ENCODE measurements at places on chromosomes 11 and 22. TPM values are rescaled to one million over a fixed set of nuclear protein-coding genes. Genes with fewer than 3 reads are reported as not detected.
A peak's percentile ranks its signal among the peaks of the same experiment; 100 is the strongest.

DNA sequence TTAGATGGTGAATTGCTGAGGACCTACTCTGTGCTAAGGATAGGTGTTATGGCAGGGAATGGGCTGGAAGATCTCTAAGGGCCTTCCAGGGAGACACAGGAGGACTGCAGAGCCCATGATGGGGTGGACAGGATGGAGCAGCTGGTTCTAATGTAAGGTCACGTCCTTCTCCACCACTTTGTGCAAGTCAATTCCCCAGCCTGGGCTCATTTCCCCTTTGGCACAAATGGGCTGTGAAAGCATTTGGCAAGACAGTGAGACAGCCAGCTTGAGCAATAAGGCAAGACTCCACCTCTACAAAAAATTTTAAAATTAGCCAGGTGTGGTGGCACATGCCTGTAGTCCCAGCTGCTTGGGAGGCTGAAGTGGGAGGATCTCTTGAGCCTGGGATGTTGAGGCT lies 81.4 kb upstream of the THY1 start:
- no peak overlapping the region for H3K27ac ChIP-seq
- DNase-seq = no peak
- no peaks in the 10 kb centered on the region for H3K36me3 ChIP-seq
- no peak overlapping the region for H3K4me3 ChIP-seq

DNA sequence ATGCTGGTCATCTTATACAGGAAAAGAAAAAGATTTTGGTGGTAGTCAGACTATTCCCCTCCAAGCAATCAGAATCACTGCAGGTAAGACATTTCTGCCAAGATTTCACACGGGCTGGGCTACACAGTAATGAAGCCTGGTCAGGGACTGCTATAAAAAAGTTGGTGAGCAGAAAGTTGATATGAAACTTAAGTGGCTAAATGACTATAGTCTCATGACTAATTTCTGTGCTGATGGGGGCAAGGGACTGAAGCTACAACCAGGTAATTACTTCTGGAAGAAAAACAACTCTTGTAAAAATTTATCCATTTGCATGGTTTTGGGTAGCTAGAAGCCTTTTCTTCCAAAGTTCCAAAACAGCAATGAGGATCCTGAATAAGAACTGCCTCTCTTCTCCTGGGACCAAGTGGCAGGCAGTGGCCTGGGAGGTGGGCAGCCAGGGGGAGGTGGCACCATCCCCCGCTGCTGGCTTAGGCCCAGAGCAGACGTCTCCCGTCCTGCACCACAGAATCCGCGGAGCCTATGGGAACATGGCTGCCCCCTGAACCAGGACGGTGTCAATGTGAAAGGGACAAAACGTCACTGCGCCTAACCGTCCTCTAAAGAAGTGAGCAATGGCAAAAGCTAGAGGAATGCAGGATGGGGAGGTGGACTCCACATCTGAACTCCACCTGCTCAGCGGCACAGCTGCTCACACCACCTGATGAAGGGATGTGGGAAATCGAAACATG lies 122.6 kb upstream of the LMO1 start:
- no peak overlapping the region for H3K4me3 ChIP-seq
- no peak for DNase-seq
- H3K36me3 ChIP-seq = no peaks in the 10 kb centered on the region
- H3K27me3 ChIP-seq = no peaks in the 10 kb centered on the region
- peaks cover 15% of the 10 kb centered on the region for H3K4me1 ChIP-seq
- no peak overlapping the region for H3K27ac ChIP-seq

The C22orf31 gene
- 1.7 TPM for total RNA-seq

DNA sequence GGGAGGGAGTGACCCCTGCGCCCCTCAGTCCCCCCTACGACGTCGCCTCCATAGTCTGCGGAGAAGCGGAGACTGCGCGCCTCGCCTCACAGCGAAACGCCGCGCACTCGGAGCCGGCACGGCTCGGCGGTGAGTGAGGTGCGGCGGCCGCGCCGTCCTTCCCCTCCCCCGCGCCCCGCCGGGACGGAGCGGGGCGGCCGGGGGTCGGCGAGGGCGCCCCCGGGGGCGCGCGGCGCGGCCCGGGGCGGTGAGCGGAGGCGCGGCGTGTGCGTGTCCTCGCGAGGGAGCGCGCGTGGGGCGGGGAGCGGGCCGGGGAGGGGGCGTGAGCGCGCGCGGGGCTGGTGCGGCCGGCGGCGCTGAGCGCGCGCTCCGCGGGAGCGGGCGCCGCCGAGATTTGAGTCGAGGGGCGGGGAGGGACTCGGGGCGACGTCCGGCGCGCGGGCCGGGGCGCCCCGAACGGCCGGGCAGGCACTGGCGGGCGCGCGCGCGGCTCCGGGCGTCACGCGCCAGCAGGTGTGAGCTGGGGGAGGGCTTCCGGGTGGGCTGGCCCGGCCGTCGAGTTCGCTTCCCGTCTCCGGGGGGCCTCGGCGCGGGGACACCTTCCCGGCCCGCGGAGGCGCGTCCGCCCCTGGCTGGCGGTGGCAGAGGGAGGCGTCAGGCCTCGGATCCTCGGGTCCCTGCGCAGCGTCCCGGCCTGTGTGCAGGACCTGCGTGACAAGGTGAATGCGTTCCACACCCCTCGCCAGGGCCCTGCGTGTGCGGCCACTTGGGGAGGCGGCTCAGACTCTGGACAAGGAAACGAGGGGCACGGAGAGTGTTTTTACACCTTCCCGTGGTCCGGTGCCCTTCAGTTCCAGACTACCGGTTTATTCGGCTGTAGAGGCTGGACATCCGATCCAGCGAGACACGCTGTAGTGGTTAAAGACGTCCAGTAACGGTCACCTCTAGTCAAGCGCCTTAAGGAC lies 50.4 kb downstream of the FAM83F start:
- peak overlapping the region; percentile 94 for H3K4me3 ChIP-seq
- H3K27ac ChIP-seq = peak overlapping the region; percentile 97
- no peaks in the 10 kb centered on the region for H3K36me3 ChIP-seq
- H3K4me1 ChIP-seq = peaks cover 23% of the 10 kb centered on the region
- no peaks in the 10 kb centered on the region for H3K27me3 ChIP-seq

The OR8J3 gene
- not detected for total RNA-seq

DNA sequence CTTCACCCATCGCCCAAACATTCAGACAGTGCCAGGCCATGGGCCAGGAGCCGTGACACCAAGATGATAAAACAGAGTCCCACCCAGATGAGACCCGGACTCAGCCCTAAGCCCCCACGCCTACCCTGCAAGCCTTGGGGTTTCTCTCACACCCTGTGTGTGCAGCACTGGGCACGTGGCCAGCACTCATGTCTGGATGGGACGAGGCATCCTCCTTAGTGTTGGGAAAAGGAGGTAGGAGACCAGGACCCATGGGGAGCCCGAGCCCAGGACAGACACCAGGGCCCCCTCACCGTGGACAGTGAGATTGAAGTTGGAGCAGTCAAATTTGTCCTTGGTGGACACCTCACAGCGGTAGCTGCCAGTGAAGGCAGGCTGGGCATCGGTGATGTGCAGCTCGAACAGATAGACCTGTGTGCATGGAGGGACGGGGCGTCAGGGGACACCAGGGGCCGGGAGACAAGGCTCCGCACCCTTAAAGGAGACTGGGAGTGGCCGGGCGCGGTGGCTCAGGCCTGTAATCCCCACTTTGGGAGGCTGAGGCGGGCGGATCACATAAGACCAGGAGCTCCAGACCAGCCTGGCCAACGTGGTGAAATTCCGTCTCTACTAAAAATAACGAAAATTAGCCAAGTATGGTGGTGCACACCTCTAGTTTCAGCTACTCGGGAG lies 4.2 kb downstream of the MYBPC3 start:
- H3K27ac ChIP-seq = no peak overlapping the region
- H3K27me3 ChIP-seq = no peaks in the 10 kb centered on the region
- no peak for DNase-seq
- no peak overlapping the region for H3K4me3 ChIP-seq
- H3K36me3 ChIP-seq = no peaks in the 10 kb centered on the region

GRCh38 chr22:23225337-23225723 lies 45.0 kb downstream of the BCR start:
- peaks cover 3% of the 10 kb centered on the region for H3K36me3 ChIP-seq
- DNase-seq = no peak
- no peak overlapping the region for H3K27ac ChIP-seq
- H3K4me3 ChIP-seq = no peak overlapping the region
- H3K27me3 ChIP-seq = no peaks in the 10 kb centered on the region
- H3K4me1 ChIP-seq = peaks cover 34% of the 10 kb centered on the region

DNA sequence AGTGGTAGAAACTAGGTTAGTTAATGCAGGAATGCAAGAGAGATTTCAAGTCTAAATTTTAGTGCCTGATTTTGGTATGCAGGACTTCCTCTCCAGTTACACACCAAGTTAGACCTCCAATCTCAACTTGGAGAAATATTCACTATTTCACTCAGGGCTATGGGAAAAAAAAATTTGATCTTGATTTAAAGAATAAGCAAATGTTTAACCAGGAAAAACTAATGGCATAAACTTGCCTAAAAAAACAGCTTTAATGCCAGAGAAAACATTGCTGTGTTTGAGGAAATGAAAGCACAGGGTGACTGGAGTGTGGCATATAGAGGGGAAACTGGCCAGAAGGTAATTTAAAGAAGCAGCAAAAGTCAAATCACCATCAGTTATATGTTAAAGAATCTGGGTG lies 575.4 kb upstream of the LRRC4C start:
- no peak for DNase-seq
- no peak overlapping the region for H3K4me3 ChIP-seq
- no peaks in the 10 kb centered on the region for H3K27me3 ChIP-seq
- no peaks in the 10 kb centered on the region for H3K36me3 ChIP-seq
- no peaks in the 10 kb centered on the region for H3K4me1 ChIP-seq

- H3K4me3 ChIP-seq = no peak overlapping the region
- no peaks in the 10 kb centered on the region for H3K36me3 ChIP-seq
- H3K27me3 ChIP-seq = no peaks in the 10 kb centered on the region
- DNase-seq = no peak
- H3K4me1 ChIP-seq = no peaks in the 10 kb centered on the region
These were observed 464.0 kb downstream of the BRD1 start for GRCh38 chr22:49363526-49364230.

GRCh38 chr11:102761646-102762238 lies 18.7 kb downstream of the MMP10 start:
- no peaks in the 10 kb centered on the region for H3K36me3 ChIP-seq
- DNase-seq = no peak
- H3K4me3 ChIP-seq = no peak overlapping the region
- no peak overlapping the region for H3K27ac ChIP-seq
- H3K4me1 ChIP-seq = no peaks in the 10 kb centered on the region
- H3K27me3 ChIP-seq = no peaks in the 10 kb centered on the region

GRCh38 chr11:78762105-78762504 lies 187.4 kb upstream of the NARS2 start:
- no peaks in the 10 kb centered on the region for H3K36me3 ChIP-seq
- no peak overlapping the region for H3K4me3 ChIP-seq
- no peak overlapping the region for H3K27ac ChIP-seq
- DNase-seq = no peak
- H3K4me1 ChIP-seq = no peaks in the 10 kb centered on the region

DNA sequence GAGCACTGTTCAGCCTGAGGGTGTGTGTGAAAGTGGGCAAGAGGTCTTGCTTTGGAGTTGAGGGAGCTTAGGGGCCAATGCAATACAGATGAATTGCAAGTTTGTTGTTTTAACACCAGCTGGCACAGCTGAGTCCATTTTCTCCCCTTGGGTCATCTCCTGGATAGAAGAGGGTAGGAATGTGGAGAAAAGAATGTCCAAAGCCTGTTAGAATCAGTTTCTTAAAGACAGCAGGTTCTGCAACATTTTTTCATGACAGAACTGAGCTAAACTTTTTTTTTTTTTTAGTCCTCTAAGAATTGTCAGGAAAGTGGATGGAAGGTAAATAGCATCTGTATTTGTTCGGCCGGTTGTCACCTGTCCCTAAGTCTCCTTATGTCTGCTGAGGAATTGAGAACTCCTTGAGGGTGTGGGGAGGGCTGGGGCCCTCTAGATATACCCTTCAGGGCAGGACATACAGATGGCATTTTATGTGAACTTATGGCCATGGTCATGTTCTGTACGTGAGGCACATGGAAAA lies 211.1 kb upstream of the CADM1 start:
- no peak overlapping the region for H3K27ac ChIP-seq
- no peak for DNase-seq
- H3K27me3 ChIP-seq = no peaks in the 10 kb centered on the region
- no peaks in the 10 kb centered on the region for H3K4me1 ChIP-seq
- no peak overlapping the region for H3K4me3 ChIP-seq

GRCh38 chr22:44445307-44445680 lies 52.7 kb downstream of the RTL6 start:
- H3K4me3 ChIP-seq = no peak overlapping the region
- no peaks in the 10 kb centered on the region for H3K36me3 ChIP-seq
- H3K4me1 ChIP-seq = peaks cover 50% of the 10 kb centered on the region
- H3K27ac ChIP-seq = no peak overlapping the region
- H3K27me3 ChIP-seq = no peaks in the 10 kb centered on the region

DNA sequence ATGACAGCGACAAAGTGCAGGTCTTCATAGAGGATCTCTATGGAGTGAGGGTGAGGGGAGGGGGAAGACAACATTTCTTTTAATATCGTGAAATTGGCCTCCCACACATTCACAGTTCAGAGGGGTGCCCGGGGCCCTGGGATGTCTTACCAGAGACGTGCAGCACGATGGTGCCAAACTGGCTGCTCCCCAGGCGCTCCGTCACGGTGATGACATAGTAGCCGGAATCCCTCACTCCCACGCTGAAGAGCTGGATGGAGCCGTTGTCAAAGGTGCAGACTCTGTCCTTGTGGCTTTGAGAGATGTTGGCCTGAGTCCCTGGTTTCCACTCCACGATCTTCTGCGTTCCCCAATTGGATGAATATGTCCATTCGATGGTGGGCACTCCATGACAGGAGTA lies 29.6 kb downstream of the VSTM5 start:
- no peak for DNase-seq
- peaks cover 6% of the 10 kb centered on the region for H3K36me3 ChIP-seq
- H3K27ac ChIP-seq = no peak overlapping the region

DNA sequence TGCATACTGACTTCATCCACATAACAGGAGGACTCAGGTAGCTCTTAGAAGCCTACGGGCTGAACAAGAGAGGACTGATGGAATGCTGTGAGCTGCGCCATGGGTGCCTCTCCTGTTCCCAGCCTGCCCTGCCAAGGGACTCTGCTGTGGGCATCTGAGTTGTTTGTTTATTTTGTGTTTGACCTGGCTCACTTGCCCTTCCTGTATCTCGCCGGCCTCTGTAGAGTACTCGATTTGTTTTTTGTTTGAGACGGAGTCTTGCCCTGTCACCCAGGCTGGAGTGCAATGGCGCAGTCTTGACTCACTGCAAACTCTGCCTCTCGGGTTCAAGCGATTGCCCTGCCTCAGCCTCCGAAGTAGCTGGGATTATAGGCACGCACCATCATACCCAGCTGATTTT lies 1.8 kb downstream of the TTC38 start:
- H3K27me3 ChIP-seq = peaks cover 15% of the 10 kb centered on the region
- DNase-seq = no peak
- H3K4me1 ChIP-seq = peaks cover 4% of the 10 kb centered on the region
- H3K4me3 ChIP-seq = no peak overlapping the region
